ENCODE measurements at places on chromosomes 1 and 21.

DNA sequence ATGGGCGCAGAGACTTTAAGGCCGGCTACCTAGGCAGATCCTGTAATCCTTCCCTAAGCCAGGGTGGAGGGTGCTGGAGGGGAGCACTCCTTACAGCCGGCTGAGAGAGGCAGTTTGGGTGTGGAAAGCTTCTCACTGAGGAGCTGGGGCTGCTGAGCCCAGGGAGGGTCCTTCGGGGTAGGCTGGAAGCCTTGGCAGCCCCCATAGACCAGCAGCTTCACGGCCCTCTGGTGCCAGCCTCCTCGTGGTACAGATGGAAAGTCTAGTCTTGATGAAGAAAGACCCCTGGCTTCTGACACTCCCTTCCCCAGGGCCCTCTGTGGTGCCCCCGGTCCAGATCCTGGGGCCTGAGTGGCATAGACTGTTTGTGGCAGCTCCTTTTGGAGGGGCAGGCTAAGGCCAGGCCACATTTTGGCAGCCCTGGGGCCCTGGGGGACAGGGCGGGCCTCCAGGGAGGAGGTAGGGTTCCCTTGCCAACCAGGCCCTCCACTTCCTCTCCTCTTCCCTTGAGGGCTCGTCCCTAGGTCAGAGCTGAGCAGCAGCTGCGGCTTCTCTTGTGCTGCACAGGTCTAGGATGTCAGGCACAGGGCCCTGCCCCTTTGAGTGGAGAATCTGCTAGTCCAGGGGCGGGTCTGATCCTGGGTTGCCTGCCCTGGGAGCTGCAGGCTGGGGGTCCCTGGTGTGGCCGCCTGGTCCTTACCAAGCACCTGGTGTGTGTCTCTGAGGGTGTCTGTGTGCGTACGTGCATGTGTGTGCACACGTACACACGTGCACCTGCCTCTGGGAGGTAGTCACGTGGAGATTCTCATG is 4.8 kb downstream of the AMPD2 start:
- no peak for DNase-seq

DNA sequence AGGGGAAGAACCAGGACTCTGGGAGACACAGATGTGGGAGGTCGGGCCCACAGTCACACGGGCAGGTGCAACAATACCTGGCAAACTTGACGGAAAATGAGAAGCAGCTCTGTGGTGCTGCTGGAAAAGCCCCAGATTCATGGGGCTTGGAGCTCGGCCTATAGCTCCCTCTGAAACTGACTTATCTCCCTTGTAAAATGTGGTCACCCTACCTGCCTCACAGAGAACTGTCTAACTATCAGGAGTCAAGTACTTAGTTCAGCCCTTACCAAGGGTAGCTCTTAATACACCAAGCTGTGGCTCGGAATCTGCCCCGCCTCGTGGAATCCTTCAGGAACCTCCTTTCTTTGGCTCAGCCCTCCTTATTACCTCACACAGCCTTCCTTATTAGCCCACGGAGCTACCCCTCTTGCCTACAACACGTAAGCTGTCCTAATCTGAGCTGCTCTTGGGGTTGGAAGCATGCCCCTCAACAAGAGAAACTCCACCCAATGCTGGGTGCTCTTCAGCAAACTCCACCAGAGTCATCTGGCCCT is 68.9 kb downstream of the MRPL37 start:
- no peak for DNase-seq

- no peak for DNase-seq
These were observed 128.7 kb upstream of the DPYD start for GRCh38 chr1:98049370-98050135.

- no peak for DNase-seq
These were observed 25.7 kb upstream of the PDE9A start for GRCh38 chr21:42627527-42628289.

DNA sequence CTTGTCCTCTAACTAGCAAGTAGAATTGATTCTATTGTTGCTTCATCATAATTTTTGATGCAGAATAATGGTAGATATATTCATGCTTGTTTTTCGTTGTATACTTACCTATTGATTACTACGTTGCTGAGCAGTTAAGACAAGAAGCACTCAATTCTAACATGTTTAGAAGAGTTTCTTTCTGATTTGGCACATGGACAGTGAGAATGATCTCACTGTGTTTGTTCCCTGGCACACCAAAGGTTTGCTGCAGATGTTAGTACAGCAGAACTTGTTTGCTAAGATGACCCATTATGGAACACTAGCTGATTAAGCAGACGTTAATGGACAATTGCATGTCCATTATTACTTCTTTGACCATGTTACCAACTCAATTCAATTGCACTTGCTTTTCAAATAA is 184.7 kb upstream of the SGIP1 start:
- DNase-seq = no peak
